Midbrain (tissue), 1 donor: ENCODE measurements at places on chromosomes 6 and 20.

DNA sequence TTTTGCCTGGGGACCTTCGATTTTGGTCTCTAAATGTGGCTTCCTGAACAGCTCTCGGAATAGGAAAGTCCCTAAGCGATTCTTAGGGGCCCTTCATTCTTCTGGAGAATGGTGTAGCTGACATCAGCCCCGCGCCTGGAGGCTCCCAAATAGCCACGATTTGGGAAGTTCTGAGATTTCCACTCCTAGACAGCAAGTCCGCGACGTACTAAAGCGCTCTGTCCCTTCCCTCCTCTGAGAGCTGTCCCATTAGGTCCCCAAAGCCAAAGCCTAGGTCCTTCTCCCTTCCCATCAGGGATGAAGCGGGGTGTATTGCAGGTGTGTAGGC is 756 bp downstream of the MOXD1 start:
- DNase-seq: no peak

GRCh38 chr6:116449565-116449964 is 11.6 kb upstream of the CALHM6 start:
- no peak for DNase-seq

GRCh38 chr6:158256746-158257424 is 55.4 kb upstream of the TULP4 start:
- DNase-seq: no peak

- no peak for DNase-seq
Measured at GRCh38 chr6:163964789-163965188, 550.3 kb downstream of the QKI start.

DNA sequence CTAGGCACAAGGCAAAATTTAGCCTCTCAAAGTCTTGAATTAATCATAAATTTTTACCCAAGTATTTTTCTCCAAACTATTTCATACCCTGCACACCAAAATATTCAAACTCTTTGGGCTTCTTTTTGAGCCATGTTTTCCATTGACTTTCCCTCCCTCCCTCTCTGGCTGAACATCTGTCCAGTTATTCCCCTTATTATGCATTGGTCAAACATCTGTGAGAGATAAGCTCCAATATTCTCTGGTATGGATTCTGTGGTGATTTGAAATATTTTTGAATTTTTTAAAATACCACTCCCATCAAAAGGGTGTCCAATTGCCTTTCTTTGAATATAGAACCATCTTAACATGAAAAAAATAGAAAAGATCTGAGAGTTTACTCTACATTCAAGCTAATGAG is 244.2 kb downstream of the RFPL4B start:
- DNase-seq: no peak
